Thymus (tissue), 14 donors: ENCODE measurements at places on chromosomes 3 and 15. TPM values are rescaled to one million over a fixed set of nuclear protein-coding genes. Genes with fewer than 3 reads are reported as not detected.
A peak's percentile ranks its signal among the peaks of the same experiment; 100 is the strongest.

DNA sequence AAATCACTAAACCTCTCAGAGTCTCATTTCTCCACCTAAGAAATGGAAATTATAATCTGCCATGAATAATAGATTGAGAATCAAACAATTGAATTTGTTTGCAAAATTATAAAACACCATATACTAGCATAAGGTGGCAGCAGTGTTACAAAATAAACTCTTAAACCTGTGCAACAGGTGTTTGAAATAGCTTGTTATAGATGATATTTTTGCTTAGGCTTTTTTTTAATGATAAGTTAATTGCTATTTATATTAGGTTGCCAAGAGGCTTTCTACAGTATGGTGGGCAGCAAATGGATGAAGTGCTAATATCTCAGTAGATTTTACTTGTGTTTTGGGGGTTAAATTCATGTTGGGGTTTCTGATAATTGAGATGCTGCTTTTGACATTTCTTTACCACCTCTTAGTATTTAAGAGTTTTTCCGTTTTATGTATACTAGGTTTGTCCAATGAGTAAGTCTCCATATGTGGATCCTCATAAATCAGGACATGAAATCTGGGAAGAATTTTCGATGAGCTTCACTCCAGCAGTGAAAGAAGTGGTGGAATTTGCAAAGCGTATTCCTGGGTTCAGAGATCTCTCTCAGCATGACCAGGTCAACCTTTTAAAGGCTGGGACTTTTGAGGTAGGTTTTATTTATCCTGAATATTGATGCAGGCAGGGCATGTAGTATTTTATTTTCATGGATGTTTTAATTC is 19.6 kb downstream of the NR1D2 start:
- H3K4me1 ChIP-seq, result peaks cover 3% of the 10 kb centered on the region
- H3K27ac ChIP-seq, result no peak overlapping the region
- no peaks in the 10 kb centered on the region for H3K27me3 ChIP-seq

DNA sequence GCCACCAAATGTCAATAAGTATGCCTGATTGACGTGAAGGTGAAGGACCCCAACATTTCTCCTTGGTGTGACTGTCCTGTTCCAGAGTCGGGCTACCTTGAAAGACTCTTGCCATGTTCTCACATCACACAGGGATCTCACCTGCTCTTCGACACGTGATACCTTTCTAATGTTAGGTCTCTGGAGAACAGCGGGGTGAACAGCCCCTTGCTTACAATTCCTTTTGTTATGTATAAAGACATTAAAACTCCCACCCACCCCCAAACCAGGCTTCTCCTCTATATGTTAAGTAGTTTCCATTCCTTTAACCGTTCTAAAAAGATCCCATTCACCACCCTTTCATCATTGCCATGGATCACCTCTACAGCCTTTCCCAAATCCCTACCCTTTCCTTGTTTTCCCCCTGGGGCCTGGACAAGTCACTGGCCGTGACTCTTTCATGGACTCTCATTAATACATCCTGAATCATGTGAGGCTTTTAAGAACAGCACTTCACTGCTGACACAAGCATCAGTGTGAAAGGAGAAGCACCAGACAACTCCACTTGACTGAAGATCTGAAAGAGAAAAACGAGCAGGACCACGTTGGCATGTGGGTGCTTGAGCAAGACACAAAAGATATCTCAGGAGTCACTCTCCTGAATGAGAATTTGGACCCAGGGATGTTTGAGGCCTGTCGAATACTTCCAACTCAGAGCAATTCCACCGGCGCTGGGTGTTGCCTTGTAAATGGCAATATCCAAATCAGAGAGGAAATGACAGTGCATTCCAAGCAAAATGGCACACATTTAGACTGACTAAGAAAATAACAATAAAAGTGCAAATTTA is 115.0 kb downstream of the FOXP1 start:
- no peak overlapping the region for H3K27ac ChIP-seq
- H3K36me3 ChIP-seq, result peaks cover 6% of the 10 kb centered on the region
- H3K4me1 ChIP-seq, result no peaks in the 10 kb centered on the region
- DNase-seq, result no peak
- no peak overlapping the region for H3K4me3 ChIP-seq

- no peaks in the 10 kb centered on the region for H3K27me3 ChIP-seq
- H3K36me3 ChIP-seq, result no peaks in the 10 kb centered on the region
- H3K4me1 ChIP-seq, result no peaks in the 10 kb centered on the region
- no peak overlapping the region for H3K27ac ChIP-seq
- H3K4me3 ChIP-seq, result no peak overlapping the region
- DNase-seq, result no peak
Measured at GRCh38 chr15:23397779-23398178, 43.2 kb downstream of the GOLGA8S start.

DNA sequence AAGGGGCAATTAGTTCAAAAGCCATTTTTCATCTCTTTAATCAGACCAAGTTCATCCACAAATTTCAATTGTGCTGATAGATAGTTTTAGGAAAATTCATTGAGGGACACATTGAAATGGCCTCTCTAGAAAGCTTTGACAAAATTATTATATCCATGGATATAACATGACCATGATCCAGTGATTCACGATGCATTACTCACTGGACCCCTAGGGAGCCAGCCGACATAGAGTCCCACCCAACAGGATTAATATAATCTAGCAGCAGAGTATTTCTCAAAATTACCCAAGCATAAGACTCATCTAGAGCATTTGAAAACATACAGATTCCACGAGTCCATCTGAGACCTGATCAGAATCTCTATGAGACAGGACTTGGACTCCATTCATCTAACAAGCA is 100.3 kb downstream of the FRMD5 start:
- no peaks in the 10 kb centered on the region for H3K36me3 ChIP-seq
- no peak for DNase-seq
- no peaks in the 10 kb centered on the region for H3K27me3 ChIP-seq
- no peak overlapping the region for H3K4me3 ChIP-seq

DNA sequence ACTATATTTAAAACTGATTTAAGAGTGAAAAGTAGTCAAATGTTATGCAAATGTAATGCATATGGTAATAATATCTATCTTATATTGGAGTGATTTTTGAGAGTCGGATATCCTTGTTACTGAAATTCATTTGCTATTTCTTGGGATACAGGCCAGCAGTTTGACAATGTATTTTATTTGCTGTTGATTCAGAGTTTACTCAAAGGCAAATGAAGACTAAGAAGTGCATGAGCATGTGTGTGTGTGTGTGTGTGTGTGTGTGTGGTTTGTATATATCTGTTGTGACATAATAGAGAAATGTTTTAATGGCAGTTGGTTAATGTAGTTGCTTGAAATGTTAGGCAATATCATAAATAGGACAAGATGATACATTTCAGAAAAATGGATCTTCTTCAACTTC is 39.0 kb downstream of the UNC13C start:
- H3K27ac ChIP-seq, result no peak overlapping the region
- H3K36me3 ChIP-seq, result no peaks in the 10 kb centered on the region
- no peak overlapping the region for H3K4me3 ChIP-seq

GRCh38 chr15:101620671-101621070 is 31.5 kb downstream of the TM2D3 start:
- no peaks in the 10 kb centered on the region for H3K27me3 ChIP-seq
- no peaks in the 10 kb centered on the region for H3K36me3 ChIP-seq
- no peak overlapping the region for H3K4me3 ChIP-seq
- no peak for DNase-seq
- no peak overlapping the region for H3K27ac ChIP-seq

DNA sequence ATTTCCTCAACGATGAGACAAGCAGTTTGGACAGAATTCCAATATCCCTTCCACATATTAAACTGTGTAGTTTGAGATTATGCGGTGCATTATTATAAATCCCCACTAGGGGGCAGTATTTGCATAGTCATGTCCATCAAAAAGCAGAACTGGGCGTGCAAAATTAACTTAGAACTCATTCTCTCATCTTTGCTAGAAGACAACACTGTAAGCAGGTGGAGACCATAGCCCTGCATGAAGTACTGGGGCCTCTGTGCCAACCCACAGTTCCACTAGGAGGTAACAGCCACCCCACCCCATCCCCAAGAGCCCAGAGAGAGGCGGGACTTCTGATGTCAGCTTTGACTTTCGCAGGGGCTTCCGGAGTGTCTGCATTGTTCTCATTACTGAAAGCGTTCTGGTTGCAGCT is 106.6 kb upstream of the TMC3 start:
- no peak overlapping the region for H3K27ac ChIP-seq
- no peaks in the 10 kb centered on the region for H3K4me1 ChIP-seq
- no peaks in the 10 kb centered on the region for H3K36me3 ChIP-seq

GRCh38 chr15:98930576-98930975 is 77.0 kb downstream of the PGPEP1L start:
- H3K27me3 ChIP-seq, result no peaks in the 10 kb centered on the region
- peaks cover 26% of the 10 kb centered on the region for H3K36me3 ChIP-seq
- H3K27ac ChIP-seq, result peak overlapping the region; percentile 28
- no peaks in the 10 kb centered on the region for H3K4me1 ChIP-seq
- no peak overlapping the region for H3K4me3 ChIP-seq
- no peak for DNase-seq

GRCh38 chr15:74170875-74171578 is 2.5 kb upstream of the ISLR start:
- no peaks in the 10 kb centered on the region for H3K36me3 ChIP-seq
- H3K4me3 ChIP-seq, result no peak overlapping the region
- H3K4me1 ChIP-seq, result no peaks in the 10 kb centered on the region
- no peaks in the 10 kb centered on the region for H3K27me3 ChIP-seq
- no peak overlapping the region for H3K27ac ChIP-seq

DNA sequence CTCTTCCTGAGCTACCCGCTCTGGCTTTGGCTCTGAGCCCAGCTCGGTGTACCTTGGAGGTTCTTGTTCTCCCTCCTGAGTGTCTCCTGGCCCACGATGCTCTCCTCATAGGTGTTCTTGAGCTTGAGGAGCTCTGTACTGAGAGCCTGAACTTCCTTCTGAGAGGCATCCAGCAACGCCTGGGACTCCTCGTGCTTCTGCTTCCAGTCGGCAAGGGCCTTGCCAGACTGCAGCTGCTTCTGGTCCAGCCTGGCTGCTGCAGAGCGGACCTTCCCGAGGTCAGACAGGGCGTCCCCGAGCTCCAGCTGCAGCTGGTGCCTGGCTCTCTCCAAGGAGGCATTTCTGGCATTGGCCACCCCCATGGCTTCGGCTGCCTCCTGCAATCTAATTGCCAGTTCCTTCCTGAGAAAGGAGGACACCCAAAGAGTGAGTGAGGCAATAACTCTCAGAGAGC is 99.8 kb downstream of the MYH15 start:
- H3K36me3 ChIP-seq, result no peaks in the 10 kb centered on the region
- H3K4me1 ChIP-seq, result no peaks in the 10 kb centered on the region
- H3K27ac ChIP-seq, result no peak overlapping the region
- no peak overlapping the region for H3K4me3 ChIP-seq
- H3K27me3 ChIP-seq, result no peaks in the 10 kb centered on the region

DNA sequence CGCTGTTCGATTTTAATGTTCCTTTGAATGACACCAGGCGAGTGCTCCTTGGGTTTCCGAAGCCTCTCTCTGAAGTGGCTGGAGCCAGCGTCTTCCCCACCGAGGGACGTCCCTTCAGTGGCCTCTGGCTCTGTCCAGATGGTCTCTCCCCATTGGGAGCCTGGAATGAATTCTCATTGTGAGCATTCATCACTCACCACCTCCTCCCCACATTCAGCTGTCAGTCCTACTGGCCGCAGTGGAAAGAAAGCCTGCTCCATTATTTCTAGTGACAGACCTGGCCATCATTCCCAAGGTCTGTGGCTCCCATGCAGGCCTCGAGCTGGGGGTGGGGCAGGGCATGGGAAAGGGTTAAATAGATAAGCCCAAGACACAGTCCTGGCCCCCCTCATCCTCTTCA is 35.2 kb downstream of the ZNF710 start:
- no peak overlapping the region for H3K27ac ChIP-seq
- no peak for DNase-seq
- peaks cover 72% of the 10 kb centered on the region for H3K4me1 ChIP-seq

GRCh38 chr3:184489268-184489841 is 72.2 kb upstream of the EPHB3 start:
- H3K4me1 ChIP-seq, result no peaks in the 10 kb centered on the region
- H3K4me3 ChIP-seq, result no peak overlapping the region
- no peak for DNase-seq

- H3K36me3 ChIP-seq, result no peaks in the 10 kb centered on the region
- no peak overlapping the region for H3K27ac ChIP-seq
- H3K27me3 ChIP-seq, result no peaks in the 10 kb centered on the region
- no peak overlapping the region for H3K4me3 ChIP-seq
- no peaks in the 10 kb centered on the region for H3K4me1 ChIP-seq
- DNase-seq, result no peak
Measured at GRCh38 chr3:186605078-186605477, 7.8 kb upstream of the AHSG start.

DNA sequence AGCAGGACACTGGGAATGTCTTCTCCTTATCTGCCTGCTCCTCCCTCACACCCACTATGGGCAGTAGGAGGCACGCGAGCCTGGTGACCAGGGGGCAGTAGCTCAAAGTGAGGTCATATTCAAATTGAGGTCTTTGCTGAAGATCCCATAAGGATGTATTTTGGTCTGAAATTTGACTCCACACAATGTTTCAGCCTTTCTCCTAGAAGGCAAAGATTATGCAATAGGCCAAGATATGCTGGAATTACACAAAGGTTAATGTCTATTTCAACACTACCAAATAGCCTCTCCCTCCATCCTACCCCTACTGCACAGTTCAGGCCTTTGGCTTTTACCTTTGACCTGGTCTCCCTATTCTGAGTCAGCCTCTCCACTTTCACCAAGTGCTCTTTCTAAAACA is 203.0 kb downstream of the TIGIT start:
- H3K27me3 ChIP-seq, result no peaks in the 10 kb centered on the region
- no peak for DNase-seq
- no peak overlapping the region for H3K27ac ChIP-seq
- no peaks in the 10 kb centered on the region for H3K36me3 ChIP-seq

DNA sequence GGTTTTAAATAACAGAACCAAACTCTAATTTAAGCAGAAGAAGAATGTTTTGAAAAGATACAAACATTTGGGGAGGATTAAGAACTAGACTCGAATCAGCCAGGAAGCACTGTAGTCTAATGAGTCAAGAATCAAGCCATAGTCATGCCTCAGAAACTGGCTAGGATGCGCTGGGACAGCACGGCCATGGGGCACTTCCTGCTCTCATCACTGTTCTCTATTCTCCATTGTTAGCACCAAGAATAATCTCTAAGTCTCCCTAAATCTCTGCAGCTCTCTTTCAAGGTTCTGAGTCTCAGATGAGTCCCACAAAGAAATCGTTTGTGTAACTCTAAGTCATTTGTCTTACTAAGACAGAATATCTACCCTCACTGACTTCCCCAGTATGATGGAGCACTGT is 399.0 kb upstream of the KCNMB2 start:
- no peak overlapping the region for H3K27ac ChIP-seq
- H3K4me1 ChIP-seq, result no peaks in the 10 kb centered on the region
- no peaks in the 10 kb centered on the region for H3K36me3 ChIP-seq

GRCh38 chr3:13425689-13426088 is 5.6 kb upstream of the NUP210 start:
- H3K4me1 ChIP-seq, result peaks cover 27% of the 10 kb centered on the region
- H3K36me3 ChIP-seq, result no peaks in the 10 kb centered on the region
- no peak overlapping the region for H3K27ac ChIP-seq
- no peak overlapping the region for H3K4me3 ChIP-seq
- DNase-seq, result no peak
- no peaks in the 10 kb centered on the region for H3K27me3 ChIP-seq

- no peaks in the 10 kb centered on the region for H3K36me3 ChIP-seq
- H3K4me1 ChIP-seq, result no peaks in the 10 kb centered on the region
- H3K27me3 ChIP-seq, result peaks cover 34% of the 10 kb centered on the region
- DNase-seq, result no peak
- no peak overlapping the region for H3K27ac ChIP-seq
- no peak overlapping the region for H3K4me3 ChIP-seq
Measured at GRCh38 chr15:47182818-47183217, 534.5 kb upstream of the SEMA6D start.

PRKCD gene
- 2.4 TPM for total RNA-seq

ZNF774 gene
- total RNA-seq, result 1.2 TPM

CLRN1 gene
- total RNA-seq, result under 0.01 TPM

SNX33 gene
- 4.3 TPM for total RNA-seq

ZNF501 gene
- total RNA-seq, result 4.2 TPM

GCSAM gene
- total RNA-seq, result 40.1 TPM

PARP6 gene
- total RNA-seq, result 40.5 TPM

CYP1A2 gene
- not detected for total RNA-seq

KAT2B gene
- total RNA-seq, result 17.2 TPM
